Ureter (tissue), 1 donor: ENCODE measurements at places on chromosomes 13 and 19.

DNA sequence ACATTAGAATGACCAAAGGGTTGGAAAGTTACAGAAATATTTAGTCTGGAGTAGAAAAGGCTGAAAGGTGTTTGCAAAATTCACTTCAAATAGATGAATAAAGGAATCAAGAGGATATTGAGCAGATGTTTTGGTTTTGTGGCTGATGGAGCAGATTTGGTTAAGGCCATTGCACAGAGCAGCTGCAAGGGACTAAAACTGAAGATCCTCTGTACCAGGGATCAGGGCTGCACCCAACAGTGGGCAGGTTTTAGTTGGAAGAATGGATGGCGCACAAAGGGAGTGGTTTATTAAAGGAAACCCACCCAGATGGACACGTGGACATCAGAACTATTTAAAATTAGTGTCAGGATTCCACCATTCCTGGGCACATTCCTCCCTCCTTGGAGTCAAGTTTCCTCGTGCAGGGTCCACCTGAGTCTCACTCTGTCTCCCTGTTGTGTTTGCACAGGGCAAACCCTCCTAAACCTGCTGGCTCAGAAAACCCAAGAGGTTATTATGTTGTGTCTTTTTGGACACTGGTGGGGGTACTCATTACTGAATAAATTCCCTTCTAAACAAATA is 9.2 kb upstream of the UBAC2 start:
- no peak for DNase-seq

DNA sequence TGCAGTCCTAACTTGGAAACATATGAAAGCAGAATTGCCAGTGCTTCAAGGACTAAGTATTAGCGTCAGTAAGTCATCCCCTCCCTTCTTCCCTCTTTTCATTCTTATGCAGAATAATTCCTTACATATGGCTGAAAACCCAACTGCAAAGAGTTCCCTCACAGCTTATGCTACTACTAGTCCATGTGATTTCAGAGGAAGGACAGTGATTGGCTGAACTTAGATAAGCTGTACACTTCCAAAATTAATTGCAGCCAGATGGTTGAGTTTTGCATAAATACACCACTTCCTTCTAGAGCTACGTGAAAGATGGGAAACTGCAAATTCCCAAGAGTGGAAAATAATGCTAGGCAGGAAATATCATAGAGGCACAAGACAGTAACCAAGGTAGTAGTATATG is 730.4 kb downstream of the OLFM4 start:
- no peak for DNase-seq

- DNase-seq: no peak
These were observed 1.5 kb downstream of the PPP1R15A start for GRCh38 chr19:48873476-48874302.

GRCh38 chr19:43682824-43683661 is 13.1 kb upstream of the PLAUR start:
- no peak for DNase-seq

GRCh38 chr13:100673713-100674571 is 653 bp downstream of the TMTC4 start:
- no peak for DNase-seq

DNA sequence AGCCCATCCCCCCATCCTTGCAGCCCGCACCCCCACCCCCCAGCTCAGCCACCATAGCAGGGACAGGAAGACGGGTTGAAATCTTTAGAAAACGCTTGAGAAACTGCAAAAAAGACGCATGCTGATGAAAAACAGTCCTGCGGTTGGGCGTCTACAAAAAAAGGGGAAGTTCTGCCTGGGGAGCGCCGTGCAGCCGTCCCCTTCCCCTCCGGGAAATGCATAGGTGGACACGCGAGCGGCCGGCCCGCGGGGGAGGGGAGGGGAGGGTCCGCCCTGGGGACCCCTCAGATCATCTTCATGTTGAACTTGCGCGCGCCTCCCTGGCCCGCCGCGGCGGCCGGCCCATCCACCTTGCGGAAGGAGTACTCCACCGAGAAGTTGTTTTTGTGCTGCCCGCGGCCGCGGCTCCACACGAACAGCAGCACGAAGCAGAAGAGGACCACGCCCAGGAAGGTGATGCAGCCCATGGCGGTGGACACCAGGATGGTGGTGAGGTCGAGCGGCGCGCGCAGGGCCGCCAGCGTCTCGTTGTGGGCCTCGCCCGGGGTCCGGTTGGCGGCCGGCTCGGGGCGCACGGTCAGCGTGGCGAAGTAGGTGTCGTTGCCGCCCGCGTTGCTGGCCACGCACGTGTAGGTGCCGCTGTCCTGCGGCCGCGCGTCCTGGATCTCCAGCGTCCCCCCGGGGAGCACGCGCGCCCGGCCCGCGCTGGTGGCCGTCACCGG is 7.9 kb upstream of the PEAK3 start:
- DNase-seq: no peak

DNA sequence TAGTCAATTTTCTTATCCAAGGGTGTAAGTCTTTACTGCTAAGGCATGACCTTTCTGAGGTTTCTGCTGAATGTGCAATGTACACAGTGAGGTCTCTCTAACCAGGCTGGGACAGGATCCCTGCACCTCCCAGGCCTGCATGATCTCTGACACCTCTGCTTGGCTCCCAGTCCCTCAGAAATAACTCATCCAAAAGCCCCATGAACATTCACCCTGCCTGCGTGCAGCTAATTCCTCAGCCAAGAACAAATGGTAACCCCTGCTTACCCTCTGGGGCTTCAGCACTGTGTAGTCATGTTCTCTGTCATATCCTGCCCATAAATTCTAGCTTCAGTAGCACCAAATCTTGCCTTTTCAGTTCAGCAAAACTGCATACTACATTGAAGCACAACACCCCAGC is 1146.3 kb upstream of the MIR17HG start:
- no peak for DNase-seq
